Upper lobe of right lung (tissue), 1 donor: ENCODE measurements at places on chromosomes 13 and 19.

DNA sequence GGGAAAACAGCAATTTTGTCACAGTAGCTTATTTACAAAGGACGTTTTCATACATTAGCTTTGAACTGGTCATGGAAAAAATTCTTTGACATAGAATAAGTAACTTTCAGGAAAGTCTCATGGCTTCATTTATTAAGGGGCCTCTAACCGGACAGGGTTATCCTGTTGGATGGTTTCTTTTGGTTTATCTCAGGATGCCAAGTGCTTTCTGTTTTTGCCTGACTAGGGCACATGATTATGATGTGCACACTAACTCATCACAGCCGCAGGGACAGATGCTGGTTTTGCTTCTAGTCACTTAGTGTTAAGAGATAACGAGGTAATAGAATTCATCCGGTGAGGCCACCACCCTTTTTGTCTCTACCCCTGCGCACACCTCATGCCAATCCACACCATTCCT, 53.0 kb downstream of the TGDS start:
- no peak for DNase-seq

DNA sequence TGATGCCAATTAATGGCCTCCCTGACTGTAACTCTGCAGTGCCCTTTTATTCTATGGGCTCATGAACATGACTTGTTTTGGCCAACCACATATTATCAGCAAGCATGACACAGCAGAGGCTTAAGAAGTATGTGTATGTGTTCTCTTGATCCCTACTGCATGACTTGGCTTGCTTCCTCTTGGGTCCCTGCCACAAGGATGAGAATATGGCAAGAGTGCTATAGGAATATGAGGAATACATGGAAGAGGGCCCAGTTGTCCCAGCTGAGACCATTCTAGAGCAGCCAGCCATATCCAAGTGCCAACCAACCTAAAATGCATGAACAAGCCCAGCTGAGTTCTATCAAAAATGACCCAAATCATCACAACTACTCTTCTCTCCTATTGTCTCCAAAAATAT, 576.7 kb upstream of the PCDH9 start:
- no peak for DNase-seq

DNA sequence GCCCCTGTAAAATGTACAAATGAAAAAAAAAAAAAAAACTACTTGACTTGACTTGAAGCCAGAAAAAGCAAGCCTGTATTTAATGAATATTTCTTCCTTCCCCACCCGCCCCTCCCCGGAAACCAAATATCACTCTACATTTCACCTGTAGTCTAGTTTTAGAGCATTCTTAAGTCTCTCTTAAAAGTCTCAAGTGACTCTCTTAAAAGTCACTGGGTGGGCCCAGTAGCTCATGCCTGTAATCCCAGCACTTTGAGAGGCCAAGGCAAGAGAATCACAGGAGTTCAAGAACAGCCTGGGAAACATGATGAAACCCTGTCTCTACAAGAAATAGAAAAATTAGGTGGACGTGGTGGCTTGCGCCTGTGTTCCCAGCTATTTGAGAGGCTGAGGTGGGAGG, 72.0 kb downstream of the TSC22D1 start:
- DNase-seq, result no peak

DNA sequence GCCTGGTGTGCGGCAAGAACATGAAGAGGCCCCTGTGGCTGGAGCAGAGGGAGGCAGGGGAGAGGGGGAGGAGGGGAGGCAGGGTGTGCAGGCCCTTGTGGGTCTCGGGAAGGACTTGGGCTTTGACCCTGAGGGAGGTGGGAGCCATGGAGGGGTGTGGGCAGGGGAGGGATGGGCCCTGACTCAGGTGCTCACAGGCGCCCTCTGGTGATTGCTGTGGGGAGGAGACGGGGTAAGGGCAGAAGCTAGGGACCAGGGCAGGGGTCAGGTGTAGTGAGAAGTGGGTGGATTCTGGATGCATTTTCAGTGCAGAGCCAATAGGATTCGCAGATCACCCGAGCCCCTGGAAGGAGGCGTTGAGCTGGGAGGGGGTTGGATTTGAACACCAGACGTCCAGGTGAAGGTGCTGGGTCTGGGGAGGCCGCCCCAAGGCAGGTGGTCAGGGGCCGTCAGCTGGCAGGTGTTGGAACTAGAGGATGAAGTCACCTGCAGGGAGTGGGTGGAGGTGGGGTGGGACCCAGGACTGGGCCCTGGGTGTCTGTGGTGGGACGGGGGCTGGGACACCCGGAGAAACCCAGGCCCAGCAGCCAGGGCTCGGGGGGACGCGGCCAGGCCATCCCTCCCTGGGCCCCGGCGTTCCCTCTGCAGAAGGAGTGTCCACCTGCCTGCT, 185.4 kb downstream of the KDM4B start:
- DNase-seq, result peak; percentile 66

GRCh38 chr19:12703046-12703445, 6.6 kb upstream of the FBXW9 start:
- no peak for DNase-seq

GRCh38 chr13:51298812-51299211, 40.7 kb upstream of the SERPINE3 start:
- DNase-seq, result no peak
